ENCODE measurements at places on chromosomes 6 and 20.

DNA sequence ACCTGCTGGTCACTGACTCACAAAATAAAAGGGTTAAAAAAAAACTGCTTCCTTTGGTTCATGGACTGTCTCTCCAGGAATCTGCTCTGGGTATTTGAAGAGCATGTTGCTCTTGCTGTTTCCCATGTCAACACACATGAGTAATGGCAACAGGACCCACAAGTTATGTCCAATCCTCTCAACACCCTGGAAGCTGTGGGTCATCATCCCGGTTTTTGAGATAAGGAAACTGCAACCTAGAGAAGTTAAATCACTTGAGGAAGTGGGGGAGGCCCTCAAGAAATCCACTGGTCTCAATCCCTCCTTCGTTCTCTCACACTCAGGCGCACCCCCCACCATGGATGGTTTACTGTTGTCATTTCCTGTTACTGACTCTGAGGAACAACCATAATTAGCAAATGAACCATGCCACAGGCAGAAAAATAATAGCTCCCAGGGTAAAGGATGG is 12.4 kb downstream of the MAP1LC3A start:
- DNase-seq: no peak

- no peak for DNase-seq
These were observed 46.9 kb downstream of the TMEM200A start for GRCh38 chr6:130412556-130413290.

DNA sequence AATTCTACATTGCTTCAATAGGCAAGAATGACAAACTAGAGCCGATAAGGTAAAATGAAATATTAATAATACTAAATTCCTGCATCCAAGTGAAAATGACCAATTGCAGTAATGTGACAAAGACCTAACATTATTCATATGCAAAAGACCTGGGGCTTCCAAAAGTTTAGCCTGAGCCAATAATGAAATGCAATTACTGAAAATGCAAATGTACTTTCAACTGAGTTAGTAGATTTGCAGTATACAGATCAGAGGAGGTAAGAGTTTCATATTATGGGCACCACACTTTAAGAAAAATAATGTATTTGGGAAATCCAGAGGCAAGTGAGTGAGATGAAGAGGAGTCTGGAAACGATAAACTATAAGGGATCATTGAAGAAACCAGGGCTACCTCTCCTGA is 193.7 kb upstream of the GMDS start:
- no peak for DNase-seq

GRCh38 chr6:163635315-163635714 is 220.8 kb downstream of the QKI start:
- no peak for DNase-seq

DNA sequence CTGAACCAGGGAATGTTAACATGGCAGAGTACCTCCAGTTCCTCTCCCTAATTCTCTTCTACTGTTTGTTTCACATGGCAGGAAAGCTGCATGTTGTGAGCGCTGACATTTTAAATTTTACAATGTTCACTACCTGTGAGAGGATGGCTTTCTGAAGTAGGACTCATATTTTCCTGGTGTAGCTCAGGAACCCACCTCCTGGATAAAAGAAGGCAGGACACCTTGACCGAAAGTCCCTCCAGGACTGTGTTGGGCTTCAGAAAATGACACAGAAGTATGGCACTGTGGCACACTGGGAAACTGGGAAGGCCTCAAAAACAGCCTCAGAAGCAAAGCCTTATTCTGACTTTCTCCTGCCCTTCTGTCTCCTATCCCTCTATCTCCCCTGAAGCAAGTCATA is 33.3 kb downstream of the PTPRK start:
- no peak for DNase-seq

GRCh38 chr6:170159022-170159965 is 131.6 kb downstream of the DLL1 start:
- DNase-seq: no peak

DNA sequence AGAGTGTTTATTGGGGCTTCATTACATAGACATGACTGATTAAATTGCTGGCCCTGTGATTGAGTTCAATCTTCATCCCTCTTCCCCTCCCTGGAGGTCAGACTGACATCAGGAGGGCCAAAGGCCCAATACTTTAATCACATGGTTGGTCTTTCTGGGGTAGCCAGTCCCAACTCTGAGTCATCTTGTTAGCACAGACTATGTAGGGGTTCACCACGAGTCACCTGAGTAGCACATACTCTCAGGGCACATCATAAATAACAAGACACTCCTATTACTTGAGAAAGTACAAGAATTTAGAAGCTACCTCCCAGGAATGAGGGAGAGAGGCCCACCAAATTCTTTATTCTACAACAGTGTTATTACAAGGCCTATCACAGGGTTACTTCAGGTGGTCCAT is 11.3 kb downstream of the GINS1 start:
- DNase-seq: no peak

DNA sequence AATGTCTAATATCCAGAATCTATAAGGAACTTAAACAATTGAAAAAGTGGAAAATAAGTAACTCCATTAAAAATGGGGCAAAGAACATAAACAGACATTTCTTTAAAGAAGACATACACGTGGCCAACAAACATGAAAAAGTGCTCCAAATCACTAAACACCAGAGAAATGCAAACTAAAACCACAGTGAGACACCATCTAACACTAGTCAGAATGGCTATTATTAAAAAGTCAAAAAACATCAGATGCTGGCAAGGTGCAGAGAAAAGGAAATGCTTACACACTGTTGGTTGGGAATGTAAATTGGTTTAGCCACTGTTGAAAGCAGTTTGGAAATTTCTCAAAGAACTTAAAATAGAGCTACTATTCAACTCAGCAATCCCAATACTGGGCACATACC is 169.2 kb upstream of the MANEA start:
- DNase-seq: no peak
